ENCODE measurements at places on chromosomes 1 and 21. TPM values are rescaled to one million over a fixed set of nuclear protein-coding genes. Genes with fewer than 3 reads are reported as not detected.

- DNase-seq, result no peak
Observed at GRCh38 chr1:224170343-224170742, 12.7 kb upstream of the DEGS1 start.

PLPP3 gene
- total RNA-seq, result 256 TPM

GRCh38 chr1:58190267-58190988 lies 356.1 kb downstream of the OMA1 start:
- DNase-seq, result no peak

S100A9 gene
- 77.5 TPM for total RNA-seq

GRCh38 chr1:231781892-231782291 lies 155.3 kb downstream of the DISC1 start:
- no peak for DNase-seq

- DNase-seq, result no peak
Observed at GRCh38 chr1:213131851-213132655, 81.0 kb downstream of the RPS6KC1 start.

DNA sequence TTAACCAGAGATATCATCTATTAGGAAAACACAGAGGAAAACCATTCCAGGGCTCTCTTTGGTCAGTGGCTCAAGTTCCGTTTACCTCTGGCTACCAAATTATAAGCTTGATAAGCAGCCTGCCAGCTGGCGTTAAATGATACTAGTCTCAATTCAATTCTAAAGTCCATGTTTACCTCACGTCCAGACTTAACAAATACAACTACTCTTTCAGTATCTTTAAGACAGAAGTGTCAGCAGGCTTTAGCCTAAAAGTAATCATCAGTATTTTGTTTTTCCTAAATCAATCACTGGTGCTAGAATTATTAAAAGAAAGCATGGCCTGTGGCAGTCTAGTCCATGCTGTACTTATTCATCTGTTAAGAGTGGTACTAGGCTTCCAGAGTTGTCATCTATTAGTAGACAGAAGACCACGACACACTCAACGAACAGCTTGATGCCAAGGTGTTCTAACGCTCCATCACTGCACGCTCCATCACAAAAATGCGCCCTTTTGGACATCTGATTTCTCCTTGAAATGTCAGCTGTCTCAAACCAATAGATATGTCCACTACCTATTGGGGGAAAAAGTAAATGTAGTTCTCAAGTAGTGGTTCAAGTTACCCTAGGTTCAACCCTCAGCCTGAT lies 1.5 kb downstream of the IVNS1ABP start:
- DNase-seq, result no peak

DNA sequence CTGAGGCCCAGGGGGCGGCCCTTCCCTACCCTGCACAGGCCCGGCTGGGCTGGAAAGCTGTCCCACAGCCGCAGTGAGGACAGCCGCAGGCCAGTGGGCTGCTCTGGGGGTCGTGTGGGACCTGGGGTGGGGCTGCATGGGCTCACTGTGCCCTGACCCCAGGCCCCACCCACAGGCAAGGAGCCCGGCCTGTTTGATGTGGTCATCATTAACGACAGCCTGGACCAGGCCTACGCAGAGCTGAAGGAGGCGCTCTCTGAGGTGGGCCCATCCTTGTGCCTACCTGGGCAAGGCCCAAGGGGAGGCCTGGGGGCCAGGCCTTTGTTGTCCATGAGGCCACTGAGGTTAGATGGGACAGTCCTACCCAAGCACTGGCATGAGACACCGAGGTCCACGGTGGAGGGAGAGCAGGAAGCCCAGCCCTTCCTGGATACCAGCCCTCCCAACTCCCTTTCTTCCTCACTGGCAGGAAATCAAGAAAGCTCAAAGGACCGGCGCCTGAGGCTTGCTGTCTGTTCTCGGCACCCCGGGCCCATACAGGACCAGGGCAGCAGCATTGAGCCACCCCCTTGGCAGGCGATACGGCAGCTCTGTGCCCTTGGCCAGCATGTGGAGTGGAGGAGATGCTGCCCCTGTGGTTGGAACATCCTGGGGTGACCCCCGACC lies 1.4 kb upstream of the GJC2 start:
- DNase-seq, result no peak

DNA sequence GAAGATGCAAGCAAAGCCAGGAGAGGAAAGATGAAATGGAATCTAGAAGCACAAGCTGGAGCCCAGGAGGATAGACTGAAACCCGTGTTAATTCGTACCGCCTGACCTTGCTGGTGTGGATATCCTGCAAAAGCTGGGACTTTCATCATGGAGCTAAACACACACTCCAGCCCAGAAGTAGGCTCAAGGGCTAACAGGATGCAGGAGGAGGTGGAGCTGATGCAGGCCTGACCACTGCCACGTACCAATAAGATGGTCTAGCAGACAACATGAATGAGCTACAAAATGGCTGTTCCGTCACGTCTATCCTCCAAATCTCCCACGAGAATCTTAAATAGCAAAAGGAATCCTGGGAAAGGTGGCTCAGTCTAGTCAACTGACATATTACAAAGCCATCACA lies 270.3 kb downstream of the SDCCAG8 start:
- DNase-seq, result no peak

DNA sequence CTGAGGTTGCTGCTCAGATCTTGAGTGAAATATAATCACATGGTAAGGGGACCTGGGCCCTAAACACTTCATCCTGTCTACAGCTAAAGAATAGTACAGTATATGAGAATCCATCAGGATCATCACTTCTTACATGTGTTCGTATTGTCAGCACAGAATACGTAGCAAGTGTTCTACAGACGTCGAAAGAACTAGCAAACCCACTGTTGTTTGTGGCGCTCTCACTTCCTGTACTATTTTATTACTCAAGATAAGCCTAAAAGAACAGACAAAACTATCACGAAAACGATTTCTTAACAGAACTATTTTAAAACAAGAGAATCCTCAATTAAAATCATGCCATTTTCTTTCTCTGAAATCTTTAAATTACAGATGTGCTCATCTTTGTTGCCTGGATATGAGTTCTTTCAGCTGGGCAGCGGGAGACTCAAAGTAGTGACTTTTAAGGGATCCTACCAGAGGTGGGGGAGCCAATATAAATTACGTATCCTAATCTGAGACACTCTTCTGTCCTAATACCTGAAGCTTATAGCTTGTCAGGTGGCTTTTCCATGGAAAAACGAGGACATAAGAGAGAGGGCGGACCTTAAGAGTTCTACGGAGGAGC lies 724 bp downstream of the ST7L start:
- peak; percentile 4 for DNase-seq

- no peak for DNase-seq
Observed at GRCh38 chr1:225825078-225825477, 15.2 kb downstream of the EPHX1 start.

- no peak for DNase-seq
Observed at GRCh38 chr1:13830170-13830569, 130.2 kb downstream of the PRDM2 start.

- no peak for DNase-seq
Observed at GRCh38 chr1:193229136-193229535, 42.7 kb upstream of the B3GALT2 start.

- no peak for DNase-seq
Observed at GRCh38 chr1:47565676-47566075, 127.8 kb downstream of the FOXD2 start.

GRCh38 chr1:182248721-182249120 lies 142.9 kb downstream of the GLUL start:
- DNase-seq, result no peak

GRCh38 chr1:16237343-16237830 lies 404 bp upstream of the CPLANE2 start:
- no peak for DNase-seq

C1orf185 gene
- total RNA-seq, result not detected

SLC16A1 gene
- total RNA-seq, result 67.6 TPM

DNA sequence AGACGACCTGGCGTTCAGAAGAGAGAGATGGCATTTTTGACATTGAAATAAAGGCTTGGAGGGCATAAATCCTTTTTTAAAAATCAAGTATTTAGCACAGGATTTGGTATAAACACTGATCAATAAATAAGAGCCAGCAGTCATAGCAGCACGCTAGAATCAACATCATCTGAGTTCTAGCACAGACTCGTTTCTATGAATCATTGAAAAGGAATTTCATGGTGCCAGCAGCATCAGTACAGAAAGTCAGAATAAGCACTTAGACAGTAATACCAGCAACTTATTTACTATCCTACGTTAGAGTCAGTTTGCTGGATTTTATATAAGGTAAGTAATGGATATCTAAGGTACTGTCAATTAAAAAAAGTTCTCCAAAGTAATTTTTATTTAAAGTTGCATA lies 119.3 kb downstream of the HLCS start:
- DNase-seq, result peak; percentile 47

FAM167B gene
- 2.5 TPM for total RNA-seq

DNA sequence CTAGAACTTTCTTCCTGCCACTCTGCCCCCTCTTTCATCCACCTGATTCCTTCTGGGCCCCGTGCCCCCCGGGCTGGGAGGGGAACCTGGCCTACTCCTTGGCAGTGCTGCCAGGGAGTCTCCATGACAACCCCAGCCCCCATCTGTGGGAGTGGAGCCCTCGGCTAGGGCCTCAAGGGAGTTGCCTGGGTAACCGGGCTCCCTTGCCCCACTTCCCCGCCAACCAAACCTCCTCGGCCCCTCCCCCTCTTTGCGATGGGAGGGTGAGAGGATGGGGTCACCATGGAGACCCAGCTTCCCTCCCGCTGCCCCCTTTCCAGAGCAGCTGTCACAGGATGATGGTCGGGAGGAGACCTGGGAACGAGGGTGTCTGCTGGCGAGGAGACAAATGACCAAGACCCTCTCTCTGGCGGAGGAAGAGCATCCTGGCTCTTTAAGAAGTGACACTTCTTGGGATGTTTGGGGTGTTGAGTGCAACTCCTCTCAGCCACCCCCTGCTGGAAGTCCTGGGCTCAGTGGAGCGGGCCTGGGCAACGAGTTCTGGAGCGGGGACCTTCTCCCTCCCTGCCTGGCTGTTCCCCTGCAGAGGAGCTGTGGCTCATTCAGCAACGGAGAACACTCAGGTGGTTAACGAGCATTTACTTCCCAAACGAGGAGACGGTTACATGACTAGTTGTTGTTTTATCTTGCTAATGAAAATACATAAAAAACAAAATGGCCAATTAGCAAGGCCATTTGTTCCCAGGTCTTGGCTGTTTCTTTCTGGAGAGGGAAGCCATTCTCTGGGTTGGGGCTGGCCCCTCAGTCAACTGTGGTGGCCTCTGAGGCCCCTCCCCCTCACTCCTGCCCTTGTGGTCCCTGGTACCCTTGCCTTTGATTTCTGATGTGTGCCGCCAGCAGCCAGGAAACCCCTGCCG lies 82.8 kb downstream of the UBIAD1 start:
- no peak for DNase-seq

PRDM16 gene
- total RNA-seq, result 3.7 TPM
